NCI-H1694 (cell line): ENCODE measurements at places on chromosomes 12 and 14.
A peak's percentile ranks its signal among the peaks of the same experiment; 100 is the strongest.

- no peak for DNase-seq
Measured at GRCh38 chr12:93657071-93657470, 20.1 kb upstream of the CRADD start.

- DNase-seq = no peak
Measured at GRCh38 chr12:107631715-107632114, 53.9 kb upstream of the PWP1 start.

GRCh38 chr14:52783206-52783605 is 8.2 kb downstream of the GNPNAT1 start:
- no peak for DNase-seq

GRCh38 chr14:56309198-56309597 is 191.0 kb downstream of the PELI2 start:
- DNase-seq = no peak

GRCh38 chr14:89429199-89430181 is 12.5 kb upstream of the FOXN3 start:
- DNase-seq = peak; percentile 95

DNA sequence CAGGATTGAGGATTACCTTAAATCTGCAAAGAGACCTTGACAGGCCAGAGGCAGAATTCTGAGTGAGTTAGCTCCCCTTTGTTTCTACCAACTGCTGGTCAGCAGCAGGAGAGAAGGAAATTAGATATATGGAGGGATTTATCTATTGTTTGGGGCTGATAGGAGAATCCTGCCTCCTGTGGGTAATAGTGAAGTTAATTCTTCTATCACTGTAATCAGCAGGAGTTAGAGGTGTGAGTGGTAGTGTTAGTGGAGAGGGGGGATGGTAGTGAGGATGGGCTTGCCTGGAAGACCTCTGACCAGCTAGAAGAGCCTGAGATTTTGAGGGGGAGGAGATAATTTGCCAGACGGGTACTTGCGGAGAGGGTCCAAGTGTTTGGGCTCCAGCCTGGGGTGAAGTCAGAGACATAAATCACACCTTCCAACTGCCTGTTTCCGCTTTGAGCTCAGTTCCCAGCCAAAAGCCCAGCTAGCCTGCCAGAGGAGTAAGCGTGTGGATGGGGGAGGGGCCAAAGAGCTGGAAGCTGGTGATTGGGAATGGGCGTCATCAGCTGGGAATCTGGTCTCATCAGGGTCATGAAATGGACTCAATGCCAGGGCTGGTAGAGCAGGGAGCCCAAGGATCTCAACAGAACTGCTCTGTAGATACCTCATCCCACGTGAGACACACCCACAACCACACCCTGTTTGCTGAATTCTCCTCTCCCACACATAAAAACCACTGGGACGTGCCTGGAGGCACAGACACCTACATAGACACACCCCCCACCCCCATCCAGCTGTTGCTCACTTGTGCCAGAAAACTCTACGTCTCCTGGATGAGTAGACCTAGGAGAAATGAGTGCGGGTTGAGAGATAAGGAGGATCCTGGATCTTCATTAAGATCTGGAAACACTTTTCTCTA is 13.1 kb upstream of the ITGA5 start:
- DNase-seq = no peak

- DNase-seq = no peak
Measured at GRCh38 chr12:44812062-44812461, 64.1 kb downstream of the NELL2 start.

DNA sequence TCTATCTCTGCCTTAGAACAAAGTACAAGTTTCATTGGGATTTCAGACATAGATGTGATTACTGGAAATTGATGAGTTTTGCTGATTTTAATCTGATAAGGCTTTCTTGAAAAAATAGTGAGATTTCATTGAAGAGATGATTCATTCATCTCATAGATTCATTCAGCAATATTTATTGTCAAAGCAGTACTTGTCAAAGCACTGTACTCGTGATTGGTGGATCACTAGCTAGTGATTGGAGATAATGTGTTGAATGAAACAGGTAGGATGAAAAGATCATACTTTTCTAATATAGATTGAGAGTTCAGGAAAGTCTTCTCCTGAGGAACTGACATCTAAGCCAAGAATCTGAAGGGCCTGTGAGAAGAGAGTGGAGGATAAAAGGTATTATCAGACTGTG is 71.0 kb downstream of the KTN1 start:
- no peak for DNase-seq

GRCh38 chr12:122527478-122527944 is 462 bp downstream of the KNTC1 start:
- no peak for DNase-seq
